Activated effector memory CD4-positive, alpha-beta T cell treated with anti-CD3 and anti-CD28 coated beads, Interleukin-2, amount 50 U/mL, for 16 hours (primary cell): ENCODE measurements at places on chromosomes 5 and 9.

DNA sequence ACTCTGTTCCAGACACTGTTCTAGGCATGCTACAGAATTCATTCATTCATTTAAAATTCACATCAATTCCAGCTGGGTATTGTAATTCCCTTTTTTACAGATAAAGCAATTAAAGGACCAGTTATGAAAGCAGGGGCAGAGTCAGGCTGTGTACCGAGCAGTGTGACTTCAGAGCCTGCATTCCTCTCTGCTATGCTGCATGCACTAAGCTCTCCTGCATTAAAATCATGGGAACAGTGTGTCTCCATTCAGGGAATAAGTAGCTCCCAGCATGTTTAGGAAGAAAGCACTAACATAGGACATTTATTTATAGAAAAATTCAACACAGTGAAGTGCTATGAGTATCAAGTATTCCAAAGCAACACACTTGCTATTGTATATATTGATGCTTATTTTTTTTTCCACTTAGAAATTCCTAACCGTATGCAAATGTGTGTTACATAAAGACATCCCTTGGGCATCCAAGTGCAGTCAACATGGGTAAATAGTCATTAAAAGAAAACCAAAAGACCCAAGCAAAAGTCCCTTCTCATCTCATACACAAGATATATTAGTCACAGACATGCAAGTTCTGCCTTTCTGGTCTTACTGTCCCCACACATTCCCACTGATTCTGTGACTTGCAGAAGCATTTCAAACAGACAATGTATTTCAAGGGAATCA lies 173.7 kb downstream of the GABRB2 start:
- no peak for DNase-seq

DNA sequence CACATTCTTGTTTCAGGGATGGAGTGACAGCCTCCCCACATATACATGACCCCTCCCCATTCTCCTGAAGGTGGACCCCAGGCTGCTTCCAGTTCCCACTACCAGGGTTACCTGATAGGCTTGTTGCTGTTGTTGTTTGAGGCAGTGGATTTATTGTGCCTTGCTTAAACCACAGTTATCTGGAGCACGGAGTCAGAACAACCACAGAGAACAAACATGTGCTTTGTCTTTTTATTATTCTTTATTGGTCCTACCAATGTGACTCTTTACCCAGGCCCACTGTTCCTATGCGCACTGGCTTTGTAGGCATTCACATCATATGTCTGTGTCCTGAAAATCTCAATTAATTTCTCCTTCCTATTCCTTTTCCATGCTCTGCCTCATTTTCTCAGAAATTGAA lies 41.2 kb upstream of the IPPK start:
- no peak for DNase-seq

DNA sequence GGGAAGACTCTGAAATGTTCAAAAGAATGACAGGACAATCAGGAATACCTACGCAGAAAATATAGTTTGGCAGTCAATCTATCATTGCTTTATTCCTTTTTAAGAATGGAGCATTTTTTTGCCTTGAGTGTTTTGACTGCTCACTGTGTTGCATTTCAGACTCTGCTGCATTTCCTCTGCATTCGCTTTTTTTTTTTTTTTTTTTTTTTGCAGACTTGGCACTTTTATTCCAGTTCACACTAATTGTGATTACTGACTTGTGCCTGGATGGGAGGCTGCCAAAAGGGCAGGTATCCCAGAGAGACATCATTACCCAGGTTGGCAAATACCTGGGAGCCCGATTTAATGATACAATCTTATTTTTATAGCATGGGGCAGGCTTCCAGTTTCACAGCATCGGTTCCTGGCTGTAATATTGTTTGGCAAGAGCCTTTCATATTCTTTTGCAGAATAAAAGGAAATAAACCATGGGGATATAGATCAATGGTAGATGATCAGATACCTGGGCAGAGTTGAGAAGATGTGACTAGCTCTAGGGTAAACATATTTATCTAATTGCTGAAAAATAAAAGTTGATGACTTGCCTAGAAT lies 1132.6 kb downstream of the MAT2B start:
- DNase-seq = no peak

GRCh38 chr5:101811466-101811865 lies 484.6 kb downstream of the SLCO4C1 start:
- no peak for DNase-seq

GRCh38 chr5:171386861-171387344 lies 746 bp upstream of the NPM1 start:
- no peak for DNase-seq
